ENCODE measurements at places on chromosomes 11 and 22.

GRCh38 chr22:26281941-26282340 lies 112.7 kb downstream of the SEZ6L start:
- no peak for DNase-seq

GRCh38 chr11:26011474-26011873 lies 320.5 kb upstream of the ANO3 start:
- DNase-seq: no peak

DNA sequence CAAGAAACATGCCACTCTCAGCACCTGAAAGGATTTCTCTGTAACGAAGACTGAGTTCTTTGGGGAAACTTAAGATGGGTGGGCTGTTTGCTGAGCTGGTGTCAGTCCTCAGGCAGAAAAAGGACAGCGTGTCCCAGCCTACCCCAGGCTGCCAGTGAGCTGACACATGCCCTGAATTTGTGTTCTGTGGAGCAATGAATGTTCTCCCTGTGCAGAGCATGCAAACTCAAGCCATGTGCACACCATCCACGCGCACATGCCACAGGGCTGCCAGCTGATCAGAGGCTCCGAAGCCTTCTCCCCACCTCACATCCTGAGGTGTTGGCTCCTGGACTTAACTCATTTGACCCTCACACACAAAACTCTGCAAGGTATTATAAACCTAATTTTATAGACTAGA lies 104.9 kb downstream of the KCNC1 start:
- no peak for DNase-seq

GRCh38 chr11:113048820-113049768 lies 87.9 kb downstream of the NCAM1 start:
- DNase-seq: no peak

- peak; percentile 19 for DNase-seq
Observed at GRCh38 chr11:132126973-132127899, 756.8 kb downstream of the NTM start.

GRCh38 chr11:103228807-103229206 lies 119.6 kb downstream of the DYNC2H1 start:
- DNase-seq: no peak

GRCh38 chr22:23743303-23743705 lies 7.6 kb downstream of the ZNF70 start:
- DNase-seq: no peak

DNA sequence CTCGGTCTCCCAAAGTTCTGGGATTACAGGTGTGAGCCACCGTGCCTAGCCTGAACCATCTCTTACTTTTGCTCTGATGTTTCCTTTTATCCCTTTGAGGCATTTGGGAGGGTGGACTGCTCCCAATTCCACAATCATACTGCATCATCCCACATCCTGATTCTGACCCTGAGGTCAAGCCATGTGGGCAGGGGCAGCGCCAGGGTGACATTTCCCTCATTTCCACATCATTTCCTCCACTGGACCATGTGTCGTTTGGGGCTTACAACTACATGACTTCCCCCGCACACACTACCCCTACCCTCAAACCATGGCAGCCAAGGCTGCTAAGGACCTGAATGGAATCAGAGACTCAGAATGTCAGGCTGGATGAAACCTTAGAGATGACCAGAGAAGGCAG lies 26.4 kb upstream of the ZBTB16 start:
- DNase-seq: no peak

- peak; percentile 38 for DNase-seq
Observed at GRCh38 chr22:47835726-47836125, 1073.3 kb downstream of the TBC1D22A start.

GRCh38 chr11:1496091-1496760 lies 9.6 kb upstream of the MOB2 start:
- no peak for DNase-seq

GRCh38 chr22:35547987-35548721 lies 7.5 kb downstream of the RASD2 start:
- DNase-seq: no peak

DNA sequence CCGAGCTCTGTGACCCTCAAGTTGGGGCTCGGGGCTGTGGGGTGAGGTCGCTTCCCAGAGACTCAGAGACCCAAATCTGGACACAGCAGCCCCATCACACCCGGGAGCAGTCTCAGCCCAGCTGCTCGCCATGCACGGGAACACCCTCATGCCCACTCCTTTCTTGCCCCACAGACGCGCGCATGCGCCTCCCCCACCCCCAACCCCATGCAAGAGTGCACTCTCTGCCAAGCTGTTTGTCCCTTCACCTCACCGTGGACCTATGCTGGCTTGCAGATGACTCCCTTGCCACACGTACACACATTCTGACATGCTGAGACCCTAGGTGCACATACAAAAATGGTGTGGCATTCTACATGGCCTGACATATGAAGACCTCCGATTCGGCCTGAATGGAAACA lies 478 bp upstream of the CD248 start:
- DNase-seq: no peak

GRCh38 chr11:36239636-36240035 lies 49.6 kb downstream of the COMMD9 start:
- DNase-seq: no peak

DNA sequence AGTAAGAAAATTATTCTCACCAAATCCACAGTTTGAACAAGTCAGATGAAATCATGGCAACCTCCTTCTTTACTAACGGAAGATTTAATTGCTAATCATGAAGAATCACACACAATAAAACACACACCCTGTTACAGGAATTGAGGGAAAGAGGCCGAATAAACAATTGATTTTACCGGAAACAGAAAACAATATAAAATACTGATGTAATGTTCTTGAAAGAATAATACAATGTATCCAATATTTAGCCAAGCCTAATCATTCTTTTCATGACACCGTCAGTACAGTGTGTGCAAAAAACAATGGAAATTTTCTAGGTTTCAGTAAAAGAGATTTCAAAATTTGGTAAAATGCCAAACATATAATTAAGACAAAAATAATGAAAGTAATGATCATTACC lies 23.4 kb downstream of the ASRGL1 start:
- DNase-seq: no peak

- DNase-seq: peak; percentile 75
Observed at GRCh38 chr11:6357222-6357621, 33.1 kb upstream of the SMPD1 start.

- DNase-seq: no peak
Observed at GRCh38 chr22:19855504-19856409, 1.1 kb upstream of the GNB1L start.

DNA sequence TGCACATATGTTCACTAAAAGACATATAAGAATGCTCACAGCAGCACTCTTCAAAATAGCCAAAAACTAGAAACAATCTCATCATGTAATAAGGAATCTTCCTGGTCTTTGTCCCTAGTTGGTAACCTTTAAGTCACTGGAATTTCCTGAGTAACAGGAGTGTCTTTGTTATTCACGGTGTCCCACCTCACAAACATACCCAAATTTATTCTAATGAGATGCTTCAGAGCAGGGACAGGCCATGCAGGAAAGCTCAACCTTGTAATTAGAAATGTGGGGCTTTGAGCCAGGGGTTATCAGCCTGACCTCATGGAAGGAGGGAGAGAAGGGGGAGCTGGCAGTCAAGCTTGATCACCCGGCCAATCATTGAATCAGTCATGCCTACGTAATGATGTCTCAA lies 40.3 kb upstream of the NFRKB start:
- no peak for DNase-seq
